ENCODE measurements at places on chromosomes 2 and 18.

DNA sequence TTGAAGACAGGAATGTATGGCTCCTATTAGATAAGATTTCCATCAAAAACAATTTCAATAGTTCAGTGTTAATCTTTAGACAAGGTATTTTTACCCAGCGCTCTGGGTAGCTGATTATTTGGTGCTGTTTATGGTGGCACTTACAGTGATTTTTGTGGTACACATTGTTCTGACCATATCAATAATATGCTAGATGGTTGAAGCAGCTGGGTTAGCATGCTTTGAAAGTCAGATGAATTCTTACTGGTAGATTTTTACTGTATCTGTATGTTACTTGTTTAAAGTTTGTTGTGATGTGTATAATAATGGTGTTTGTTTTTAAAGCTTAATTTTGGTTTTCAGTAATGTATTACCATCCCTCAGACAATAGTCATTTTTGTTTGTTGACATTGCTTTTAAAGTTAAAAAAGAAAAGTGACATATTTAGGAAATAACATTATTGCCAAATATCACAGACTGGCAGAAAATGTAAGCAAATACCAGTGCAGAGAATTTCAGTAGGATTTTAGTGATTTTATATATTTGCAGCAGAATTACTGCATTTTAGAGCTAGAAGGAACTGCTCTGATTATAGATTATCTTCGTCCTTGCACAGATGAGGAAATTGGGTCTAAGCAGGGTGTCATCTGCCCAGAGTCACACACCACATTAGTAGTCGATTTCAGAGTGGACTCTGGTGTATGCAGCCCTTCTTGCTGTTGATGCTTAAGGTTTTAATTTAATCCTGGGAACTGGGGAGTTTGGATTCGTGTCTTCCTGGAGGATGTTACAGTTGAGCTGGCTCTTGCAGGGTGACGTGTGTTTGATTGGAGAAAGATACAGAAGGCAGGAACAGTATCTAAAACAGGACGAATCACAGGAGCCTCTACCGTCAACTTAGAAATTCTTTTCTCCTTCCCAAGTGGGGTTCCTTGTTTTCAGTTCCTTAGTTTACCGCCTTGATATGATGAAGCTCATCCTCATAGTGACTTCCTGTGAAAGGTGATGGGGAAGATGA, 6.6 kb downstream of the SOCS6 start:
- DNase-seq = no peak

- DNase-seq = no peak
These were observed 121.8 kb downstream of the FHOD3 start for GRCh38 chr18:36419188-36419899.

DNA sequence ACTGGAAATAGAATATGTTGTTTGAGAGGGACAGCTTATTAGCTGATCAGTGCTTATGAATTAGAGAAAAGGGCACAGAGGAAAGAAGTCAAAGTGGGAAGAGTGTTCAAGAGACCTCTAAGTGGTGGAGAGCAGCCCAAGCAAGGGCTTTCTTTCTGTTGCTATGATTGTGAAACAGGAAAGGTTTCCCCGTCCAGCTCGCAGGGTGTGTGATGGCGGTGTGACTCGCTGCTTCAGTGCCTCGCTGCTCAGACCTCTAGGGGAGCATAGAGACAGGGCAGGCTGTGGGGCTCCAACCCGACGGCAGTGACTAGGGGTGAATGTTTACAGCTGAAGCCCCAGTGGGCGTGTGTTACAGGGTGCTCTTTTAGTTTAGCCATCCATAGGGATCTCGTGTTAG, 166.5 kb upstream of the COPS8 start:
- no peak for DNase-seq

DNA sequence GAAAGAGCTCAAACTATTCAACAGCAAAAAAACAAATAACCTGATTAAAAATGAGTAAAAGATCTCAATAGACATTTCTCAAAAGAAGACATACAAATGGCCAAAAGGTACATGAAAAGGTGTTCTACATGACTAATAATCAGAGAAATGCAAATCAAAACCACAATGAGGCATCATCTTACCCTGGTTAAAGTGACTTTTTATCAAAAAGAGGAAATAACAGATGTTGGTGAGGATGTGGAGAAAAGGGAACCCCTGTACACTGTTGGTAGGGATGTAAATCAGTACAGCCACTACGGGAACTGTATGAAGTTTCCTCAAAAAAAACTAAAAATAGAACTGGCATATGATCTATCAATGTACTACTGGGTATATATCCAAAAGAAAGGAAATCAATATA, 39.8 kb upstream of the TMEM163 start:
- DNase-seq = no peak

GRCh38 chr2:164793529-164793928, 48.1 kb downstream of the COBLL1 start:
- no peak for DNase-seq

- DNase-seq = no peak
These were observed 8.2 kb upstream of the GBX2 start for GRCh38 chr2:236176417-236176816.

DNA sequence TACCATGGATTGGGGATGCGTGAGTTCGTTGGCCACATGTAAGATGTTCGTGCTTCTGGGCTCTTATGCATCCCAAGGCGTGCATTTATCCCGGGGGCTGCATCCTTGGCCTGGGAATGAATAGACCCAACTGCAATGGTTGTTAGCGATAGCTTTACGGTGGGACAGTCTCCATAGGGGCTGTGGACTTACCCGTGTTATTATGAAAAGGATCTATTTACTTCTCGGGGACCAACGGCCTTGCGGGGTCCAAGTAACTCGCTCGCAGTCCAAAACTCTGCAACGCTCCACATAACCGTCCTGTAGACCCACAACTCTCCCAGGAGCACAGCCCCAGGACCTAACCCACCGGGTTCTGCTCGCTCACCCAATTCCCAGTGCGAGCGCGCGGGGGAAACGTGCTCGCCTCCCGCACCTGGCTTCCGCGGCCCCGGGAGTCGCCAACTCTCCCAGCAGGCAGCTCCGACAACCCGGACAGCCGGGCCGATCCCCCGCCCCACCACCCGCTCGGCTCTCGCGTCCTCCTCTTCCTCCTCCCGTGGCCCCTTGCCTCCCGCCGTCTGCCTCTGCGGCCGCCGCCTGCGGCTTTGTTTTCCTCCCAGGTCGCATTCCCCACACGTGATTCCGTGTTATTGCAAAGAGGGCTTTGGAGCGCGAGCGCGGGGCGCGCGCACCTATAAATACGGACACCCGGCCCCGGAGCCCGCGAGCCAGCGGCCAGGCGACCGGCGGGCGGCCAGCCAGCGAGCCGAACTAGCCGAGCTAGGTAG, at the start of gene CABLES1:
TSS of gene CABLES1 (plus strand) at position 706 of the 770 bp plus-strand sequence. CDS start 278 bp downstream, outside the sequence.
- no peak for DNase-seq

DNA sequence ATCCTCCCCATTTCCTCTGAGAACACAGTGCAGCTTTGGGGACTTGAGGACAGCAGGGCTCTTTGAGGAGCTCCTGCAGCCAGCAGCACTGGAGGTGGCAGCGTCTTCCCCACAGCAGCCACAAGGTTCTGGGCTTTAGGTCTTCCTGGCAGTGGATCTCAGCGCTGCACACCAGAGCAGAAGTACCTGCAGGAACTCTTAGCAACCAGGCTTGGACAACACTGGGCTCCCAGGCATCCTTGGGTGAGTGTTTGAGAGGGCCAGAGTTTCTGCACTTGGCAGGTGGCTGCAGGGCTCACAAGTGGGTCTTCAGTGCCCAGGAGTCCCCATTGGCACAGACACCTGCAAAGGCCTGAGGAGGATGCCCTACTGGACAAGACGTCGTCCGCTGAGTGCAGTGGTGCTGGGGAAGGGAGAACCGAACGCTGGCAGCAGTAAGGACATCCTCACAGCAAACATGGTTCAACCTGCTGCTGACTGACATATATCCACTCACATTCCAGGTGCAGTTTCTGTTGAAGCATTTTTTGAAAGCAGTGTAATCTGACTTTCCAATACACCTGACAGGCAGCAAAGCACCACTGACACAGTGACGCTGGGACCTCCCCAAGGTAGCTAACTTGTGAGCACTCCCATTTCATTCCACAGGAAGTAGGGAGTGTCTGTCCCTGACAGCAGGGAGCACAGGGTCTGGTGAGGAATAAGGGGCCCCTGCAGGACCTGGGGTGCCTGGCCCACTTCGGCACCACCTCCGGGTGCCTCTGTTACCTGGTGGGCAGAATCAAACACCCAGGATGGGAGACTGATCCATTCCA, 149.9 kb upstream of the COPS8 start:
- DNase-seq = no peak

- DNase-seq = no peak
These were observed 86.9 kb downstream of the SLC25A12 start for GRCh38 chr2:171807119-171807518.
